A172 (cell line): ENCODE measurements at places on chromosomes 7 and 10. TPM values are rescaled to one million over a fixed set of nuclear protein-coding genes. Genes with fewer than 3 reads are reported as not detected.

The NXPH1 gene
- not detected in 2 replicates for total RNA-seq

DNA sequence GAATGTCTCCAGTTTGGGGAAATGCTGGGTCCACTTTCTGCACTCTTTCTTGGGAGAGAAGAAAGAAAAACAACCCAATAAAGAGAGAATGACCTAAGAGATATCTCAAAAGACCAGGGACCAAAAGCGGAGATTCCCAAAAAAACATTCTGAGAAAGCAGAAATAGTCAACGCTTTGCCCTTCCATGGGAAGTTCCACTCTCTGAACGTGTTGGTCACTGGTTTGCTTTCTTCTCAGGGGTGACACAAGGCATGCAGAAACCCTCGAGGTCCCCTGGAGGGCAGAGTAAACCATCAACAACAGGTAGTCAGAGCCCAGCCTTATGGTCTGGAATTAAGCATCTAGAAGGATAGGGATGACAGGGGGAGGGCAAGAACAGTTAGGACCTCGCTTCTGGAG, 26.2 kb upstream of the AOAH start:
- DNase-seq: no peak

The ST8SIA6 gene
- 1.00 and 1.2 TPM in 2 replicates for total RNA-seq

The PDE1C gene
- 133 and 140 TPM in 2 replicates for total RNA-seq

The ERVW-1 gene
- total RNA-seq: not detected in 2 replicates

DNA sequence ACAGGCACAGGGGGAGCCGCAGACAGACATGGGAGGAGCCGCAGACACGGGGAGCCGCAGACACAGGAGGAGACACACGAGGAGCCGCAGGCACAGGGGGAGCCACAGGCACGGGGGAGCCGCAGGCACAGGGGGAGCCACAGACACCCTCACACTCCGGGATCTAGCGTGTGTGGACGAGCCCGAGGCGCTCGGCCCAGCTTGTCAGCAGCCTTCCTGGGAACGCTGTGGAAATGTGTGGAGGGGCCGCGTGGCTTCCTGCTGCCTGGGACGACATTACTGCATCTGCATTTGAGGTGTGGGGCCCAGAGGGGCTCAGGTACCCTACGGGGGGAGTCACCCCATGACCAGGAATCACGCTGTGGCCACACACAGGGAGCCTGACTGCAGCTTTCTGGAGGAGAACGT, 313.2 kb downstream of the PTPRN2 start:
- no peak for DNase-seq

The TFR2 gene
- not detected in 2 replicates for total RNA-seq

The SYT15B gene
- 0.09 TPM in 1 of 2 replicates, not detected in the other for total RNA-seq

DNA sequence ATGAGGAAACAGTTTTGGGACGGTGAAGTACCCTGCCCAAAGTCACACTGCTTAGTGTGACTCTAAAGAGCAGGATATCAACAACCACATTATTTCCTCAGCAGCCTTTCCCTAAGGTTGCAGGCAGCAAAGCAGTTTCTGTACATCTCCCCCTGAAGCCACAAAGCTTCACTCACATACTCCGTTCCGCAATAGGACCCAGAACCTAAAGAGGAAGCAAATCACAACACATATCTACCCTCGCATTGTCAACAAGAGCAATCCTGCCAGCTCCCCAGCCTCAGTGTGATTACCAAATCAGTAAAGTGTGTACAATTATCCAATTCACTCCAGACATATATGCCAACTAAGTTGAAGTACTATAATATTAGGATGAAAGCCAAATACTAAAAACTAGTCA, 30.8 kb downstream of the VAX1 start:
- DNase-seq: no peak

The CDK1 gene
- total RNA-seq: 230 and 248 TPM in 2 replicates

DNA sequence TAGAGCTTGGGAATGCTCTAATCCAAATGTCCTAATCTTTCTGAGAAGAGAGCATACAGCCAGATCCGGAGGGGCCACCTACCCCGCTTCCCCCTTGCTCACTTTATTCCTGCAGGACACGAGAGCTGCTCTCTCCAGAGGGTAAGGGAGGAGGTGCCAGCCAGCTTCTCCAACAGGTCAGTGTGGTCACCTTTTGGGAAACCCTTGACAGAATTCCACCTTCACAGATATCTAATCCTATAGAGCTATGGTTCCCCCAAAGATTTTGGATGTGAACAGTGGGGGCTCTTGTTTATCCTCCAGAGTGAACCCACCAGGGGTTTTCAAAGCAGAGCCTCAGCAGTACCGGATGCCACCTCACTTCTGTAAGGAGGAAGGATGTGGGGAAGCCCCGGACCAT, 34.6 kb upstream of the C10orf90 start:
- no peak for DNase-seq

DNA sequence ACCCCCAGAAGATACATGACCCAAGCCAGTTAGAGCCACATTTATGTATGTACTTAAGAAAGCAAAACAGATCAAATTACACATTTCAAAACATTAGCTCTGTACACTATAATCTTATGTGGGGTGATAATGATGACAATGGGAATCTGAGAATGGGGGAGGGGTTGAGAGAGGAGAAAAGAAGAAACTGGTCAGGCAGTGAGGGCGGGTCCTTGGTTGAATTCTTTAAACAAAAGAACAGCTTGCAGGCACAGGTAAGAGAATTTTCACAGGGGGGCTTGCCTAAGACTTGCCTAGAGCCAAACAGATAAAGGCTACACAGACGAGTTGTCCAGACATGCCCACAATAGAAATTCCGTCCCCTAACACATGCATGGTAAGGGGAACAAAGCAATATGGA, 76.8 kb upstream of the PTER start:
- no peak for DNase-seq

The LRRC61 gene
- 0.67 TPM in 1 of 2 replicates, not detected in the other for total RNA-seq

The RSU1 gene
- 74.1 and 75.5 TPM in 2 replicates for total RNA-seq

DNA sequence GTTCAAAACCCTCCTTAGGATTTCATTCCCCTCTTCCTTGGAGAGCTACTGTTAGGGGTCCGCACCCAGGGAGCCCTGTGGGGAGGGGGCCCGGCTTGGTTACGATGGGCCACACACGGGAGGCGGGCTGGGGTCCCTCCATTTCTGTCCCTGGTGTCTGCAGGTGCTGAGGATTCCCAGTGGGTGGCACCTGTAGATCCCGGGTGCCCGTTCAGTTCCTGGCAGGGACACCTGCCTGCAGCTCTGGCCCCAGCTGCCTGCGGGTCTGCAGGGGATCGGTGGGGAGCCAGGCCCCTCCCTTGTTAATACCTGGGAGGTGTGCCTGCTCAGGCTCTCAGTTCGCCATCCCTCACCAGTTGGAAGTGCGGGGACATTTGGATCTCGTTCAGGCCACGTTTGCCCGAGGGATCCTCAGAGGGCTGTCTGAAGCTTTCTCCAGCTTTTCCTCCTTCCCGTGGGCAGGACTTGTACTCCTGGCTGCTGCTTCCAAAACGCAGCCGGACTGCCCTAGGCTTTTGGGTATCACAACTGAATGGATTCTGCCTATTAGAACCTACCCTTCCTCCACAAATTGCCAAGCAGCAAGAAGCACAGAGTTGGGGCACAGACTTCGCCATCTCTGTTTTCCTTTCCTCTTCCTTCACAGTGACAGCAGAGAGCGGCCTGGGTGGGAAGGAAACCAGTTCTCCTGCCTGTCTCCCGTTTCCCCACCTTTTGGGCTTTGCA, 22.3 kb upstream of the IL15RA start:
- DNase-seq: no peak

DNA sequence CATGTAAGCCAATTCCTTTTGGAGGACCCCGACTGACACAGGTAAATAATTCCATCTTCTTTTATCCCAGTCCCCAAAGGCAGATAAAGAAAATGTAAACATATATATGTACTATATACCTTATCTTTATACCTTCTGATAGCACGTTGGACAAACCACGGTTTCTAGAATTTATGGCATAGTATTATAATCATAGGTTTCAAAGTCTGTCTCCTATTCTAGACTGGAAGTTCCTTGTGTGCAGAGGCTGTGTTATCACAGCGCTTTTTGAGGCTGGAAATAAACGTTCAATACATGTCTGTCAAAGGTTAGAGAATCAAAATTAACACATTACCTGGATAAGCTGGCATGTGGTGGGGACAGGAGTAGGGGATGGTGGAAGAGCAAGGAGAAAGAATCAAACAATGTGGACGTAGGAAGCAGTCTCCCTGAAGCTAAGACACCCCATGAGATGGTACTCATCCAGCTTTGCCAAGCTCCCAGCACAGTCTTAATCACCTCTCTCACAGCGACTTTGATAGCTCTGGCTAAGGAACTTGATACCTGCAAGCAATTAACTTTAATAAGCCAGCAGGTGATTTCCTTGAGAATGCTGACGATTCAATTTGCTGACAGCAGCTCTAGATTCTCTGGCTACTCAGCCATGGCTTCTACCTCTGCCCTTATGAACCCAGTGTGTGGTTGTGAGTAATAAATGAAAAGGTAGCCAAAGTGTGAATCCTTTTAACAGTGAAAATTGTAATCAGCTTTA, 208.4 kb upstream of the LRRTM3 start:
- DNase-seq: no peak

- DNase-seq: no peak
These were observed 270.5 kb upstream of the MKLN1 start for GRCh38 chr7:131057015-131057793.

- DNase-seq: no peak
These were observed 291.2 kb downstream of the AUTS2 start for GRCh38 chr7:69889338-69889975.

DNA sequence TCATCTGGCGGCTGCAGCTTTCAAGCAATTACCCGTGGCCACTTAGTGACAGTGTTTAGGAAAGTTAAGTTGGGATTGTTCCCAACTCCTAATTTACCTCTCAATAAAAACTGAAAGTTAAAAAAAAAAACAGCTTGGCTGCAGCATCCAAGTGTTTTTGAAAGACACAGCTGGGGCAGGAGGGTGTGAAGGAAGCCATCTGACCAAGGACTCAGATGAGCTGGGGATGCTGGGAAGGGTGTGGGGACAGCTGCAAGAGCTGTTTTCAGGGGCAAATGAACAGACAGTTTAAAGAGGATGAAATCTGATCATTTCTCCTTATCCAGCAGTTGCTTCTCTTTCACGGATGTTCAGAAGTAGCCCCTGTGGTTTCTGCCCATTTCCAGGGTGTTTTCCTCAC, 129.2 kb upstream of the CDCA7L start:
- no peak for DNase-seq

DNA sequence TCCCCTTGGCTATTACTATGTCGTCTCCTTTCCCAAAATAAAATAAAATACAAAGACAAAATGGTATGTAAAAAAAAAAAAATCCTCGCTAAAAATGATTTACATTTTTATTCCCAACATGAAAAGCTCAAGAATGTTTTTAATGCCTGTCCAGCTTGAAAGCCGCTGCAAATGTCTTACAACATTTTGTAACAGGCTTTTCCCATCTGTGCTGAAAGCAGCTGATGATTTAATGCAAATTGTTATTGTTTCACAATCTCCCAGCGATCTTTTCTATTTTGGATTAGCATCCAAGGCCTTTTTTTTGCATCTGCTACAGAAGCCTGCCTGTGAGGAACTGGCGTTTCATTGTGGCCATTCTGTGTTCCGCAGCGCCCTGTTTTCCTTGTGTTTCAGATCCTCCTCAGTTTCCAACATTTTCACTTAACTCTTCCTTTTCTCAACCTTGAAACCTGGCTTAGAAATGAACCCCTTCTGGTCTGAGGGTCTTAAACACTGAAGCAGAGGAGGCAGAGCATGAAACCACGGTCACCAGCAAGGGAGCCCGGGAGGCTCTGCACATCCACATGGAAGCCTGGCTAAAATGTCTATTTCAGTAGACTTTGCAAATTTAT, 712.1 kb downstream of the PARD3 start:
- no peak for DNase-seq

- no peak for DNase-seq
These were observed 89.5 kb downstream of the VPS41 start for GRCh38 chr7:38819463-38819862.

DNA sequence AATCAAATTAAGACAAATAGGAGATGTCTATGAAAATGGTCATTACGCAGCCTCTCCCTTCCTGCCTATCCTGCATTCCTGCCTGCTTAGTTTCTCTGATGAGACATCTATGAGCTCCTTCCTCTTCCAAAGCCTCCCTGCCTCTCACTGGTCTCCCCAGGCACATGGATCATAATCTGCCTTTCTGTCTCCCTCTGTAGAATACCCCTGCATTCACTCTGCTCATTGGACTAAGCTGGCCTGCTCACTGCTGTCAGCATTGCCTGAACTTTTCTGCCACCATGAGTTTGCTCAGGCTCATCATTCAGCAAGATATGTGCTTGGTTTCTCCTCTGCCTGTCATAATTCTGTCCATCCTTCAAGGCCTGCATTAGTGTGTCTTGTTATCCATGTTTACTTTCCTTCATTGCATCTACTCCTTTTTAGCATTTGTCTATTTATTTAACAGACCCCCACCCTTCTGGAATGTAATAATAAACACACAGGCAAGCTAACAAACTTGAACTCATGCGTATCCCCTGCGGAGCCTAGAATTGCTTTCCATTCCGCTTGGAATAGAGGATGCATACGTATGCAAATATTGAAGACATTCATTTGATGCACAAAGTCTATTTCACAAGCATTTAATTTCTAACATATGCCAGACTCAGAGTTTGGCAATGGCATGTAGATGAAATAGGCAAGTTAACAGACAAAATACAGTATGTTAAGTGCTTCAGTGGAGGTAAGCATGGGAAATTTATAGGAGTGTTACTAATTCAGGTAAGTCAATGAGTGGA, 88.3 kb downstream of the PTPRZ1 start:
- peak; percentile 92 for DNase-seq
